Stimulated activated CD8-positive, alpha-beta memory T cell treated with anti-CD3 and anti-CD28 coated beads, Interleukin-12 subunit alpha, Interleukin-12 subunit beta, amount 100 ng/mL, for 1 hour (primary cell): ENCODE measurements at places on chromosomes 11 and 22.

- no peak for DNase-seq
These were observed 886 bp downstream of the PITPNM1 start for GRCh38 chr11:67504005-67504949.

- no peak for DNase-seq
These were observed 62.5 kb downstream of the SMIM38 start for GRCh38 chr11:69218271-69218682.

- DNase-seq = no peak
These were observed 734.2 kb upstream of the ANO3 start for GRCh38 chr11:25597696-25598095.

GRCh38 chr11:959608-960007, 33.9 kb downstream of the AP2A2 start:
- no peak for DNase-seq

GRCh38 chr11:33598426-33599069, 102.1 kb downstream of the C11orf91 start:
- DNase-seq = no peak

GRCh38 chr11:5103066-5103465, 33.7 kb downstream of the OR52E1 start:
- no peak for DNase-seq

GRCh38 chr11:117796456-117796871, 552 bp downstream of the DSCAML1 start:
- DNase-seq = no peak

DNA sequence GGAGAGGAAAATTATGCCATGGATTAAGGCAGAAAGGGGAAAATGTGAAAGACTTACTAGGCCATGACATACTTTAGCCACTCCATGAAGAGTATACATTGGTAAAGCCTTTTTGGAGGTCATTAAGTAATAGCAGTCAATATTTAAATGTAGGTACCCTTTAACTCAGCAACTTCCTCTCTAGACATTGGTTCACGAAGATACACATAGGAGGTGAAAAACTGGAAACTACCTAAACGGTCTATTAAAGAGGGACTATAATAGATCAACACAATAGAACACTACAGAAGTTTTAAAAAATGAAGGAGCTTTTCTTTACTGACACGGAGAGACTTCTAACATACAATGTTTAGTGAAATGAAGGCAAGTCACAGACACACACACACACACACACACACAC, 68.2 kb upstream of the BMAL1 start:
- DNase-seq = no peak

GRCh38 chr11:62172294-62172693, 17.7 kb upstream of the SCGB1D1 start:
- DNase-seq = no peak

DNA sequence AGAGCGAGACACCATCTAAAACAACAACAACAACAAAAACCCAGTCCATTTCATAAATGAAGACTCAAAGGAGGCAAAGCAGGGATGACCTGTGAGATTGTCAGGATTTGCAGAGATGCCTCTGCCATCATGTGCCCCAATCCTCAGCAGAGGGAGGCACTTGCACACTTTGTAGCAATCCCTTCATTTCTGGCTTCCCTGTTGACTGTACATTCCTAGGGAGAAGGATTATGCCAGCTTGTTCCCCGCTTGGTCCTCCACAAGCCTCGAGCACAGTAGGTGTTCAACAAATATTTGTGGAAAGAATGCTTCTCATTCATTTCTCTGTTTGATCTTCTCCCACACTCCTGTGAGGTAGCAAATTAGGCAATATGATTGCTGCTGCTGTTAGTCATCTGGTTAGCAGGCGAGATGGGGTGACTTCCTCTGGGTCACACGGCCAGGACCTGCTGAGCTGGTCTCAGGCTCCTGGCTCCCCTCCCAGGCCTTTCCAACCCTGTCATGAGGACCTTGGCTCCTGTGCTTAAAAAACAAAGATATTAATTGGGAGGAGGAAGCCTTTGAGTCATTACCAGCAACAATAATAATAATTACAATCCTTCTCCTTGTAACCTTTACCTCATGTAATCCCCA, 34.1 kb downstream of the LIF start:
- no peak for DNase-seq

GRCh38 chr22:48700566-48701295, 1126.9 kb downstream of the BRD1 start:
- no peak for DNase-seq

- no peak for DNase-seq
These were observed 39.9 kb downstream of the SGSM3 start for GRCh38 chr22:40410272-40410671.

GRCh38 chr11:79294845-79295731, 145.7 kb downstream of the TENM4 start:
- no peak for DNase-seq

DNA sequence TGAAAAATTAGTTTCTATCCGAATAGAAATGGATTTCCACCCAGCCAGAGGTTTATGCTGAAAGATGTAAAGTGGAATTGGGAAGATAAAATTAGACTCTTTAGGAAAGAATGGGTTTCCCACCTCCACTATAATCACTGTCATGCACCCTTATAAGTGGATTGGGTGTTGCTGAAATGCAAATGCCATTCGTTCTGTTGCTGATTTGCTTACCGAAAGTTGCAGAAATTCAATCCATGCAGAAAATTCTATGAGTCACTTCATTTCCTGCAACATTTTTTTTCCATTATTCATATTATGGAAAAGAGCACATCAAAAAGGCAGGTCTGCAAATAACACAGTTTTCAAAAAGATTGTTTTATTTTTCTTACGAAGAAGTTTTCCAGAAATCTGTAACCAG, 65.6 kb downstream of the LDLRAD3 start:
- DNase-seq = no peak

DNA sequence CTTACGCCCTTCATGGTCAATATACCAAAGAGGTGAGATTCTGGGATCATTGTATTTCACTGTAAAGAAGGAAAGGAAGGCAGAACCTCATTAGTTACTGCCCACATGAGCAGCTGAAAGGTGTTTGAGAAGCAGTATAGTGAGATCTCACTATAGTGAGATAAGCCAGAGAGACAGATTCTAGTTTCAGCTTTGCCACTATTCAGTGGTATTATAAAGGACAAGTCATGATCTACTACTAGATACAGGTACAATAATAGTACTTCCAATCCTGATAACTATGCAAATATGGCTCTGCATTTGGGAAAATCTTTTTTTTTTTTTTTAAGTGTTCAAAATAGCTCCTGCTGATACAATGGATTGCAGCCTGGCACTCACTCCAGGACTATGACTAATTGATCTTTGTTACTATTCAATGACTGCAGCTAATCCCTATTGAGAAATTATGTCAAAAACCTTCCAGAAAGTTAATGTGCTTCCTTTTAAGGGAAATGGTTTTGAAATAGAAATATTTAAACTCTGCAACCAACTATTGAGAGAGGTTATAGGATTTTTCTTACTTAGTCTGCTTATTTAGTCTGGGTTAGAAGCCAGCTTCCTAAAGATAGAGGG, 8.3 kb upstream of the DLAT start:
- no peak for DNase-seq

DNA sequence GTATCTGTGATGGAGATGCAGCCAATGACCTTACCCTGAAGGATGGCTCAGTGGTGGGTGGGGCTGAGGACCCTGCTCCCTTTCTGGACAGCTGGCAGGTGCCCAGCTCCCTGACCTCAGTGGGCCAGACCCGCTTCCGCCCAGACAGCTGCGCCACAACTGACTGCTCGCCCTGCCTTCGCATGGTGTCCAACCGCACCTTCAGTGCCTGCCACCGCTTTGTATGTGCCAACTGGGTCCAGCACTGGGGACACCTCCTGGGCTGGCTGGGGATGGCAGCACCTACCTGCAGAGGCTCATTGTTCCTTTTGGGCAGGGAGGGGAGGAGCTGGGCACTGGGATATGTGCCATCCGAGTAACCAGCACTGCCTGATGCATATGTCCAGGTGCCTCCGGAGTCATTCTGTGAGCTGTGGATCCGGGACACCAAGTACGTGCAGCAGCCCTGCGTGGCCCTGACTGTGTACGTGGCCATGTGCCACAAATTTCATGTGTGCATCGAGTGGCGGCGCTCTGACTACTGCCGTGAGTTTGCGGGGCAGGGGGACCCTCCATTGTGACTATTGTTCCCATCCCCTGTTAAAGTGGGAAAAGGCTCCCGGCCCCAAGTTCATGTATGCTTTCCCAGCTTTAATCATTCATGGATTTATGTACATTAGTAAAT, 84.8 kb downstream of the OTOG start:
- no peak for DNase-seq

DNA sequence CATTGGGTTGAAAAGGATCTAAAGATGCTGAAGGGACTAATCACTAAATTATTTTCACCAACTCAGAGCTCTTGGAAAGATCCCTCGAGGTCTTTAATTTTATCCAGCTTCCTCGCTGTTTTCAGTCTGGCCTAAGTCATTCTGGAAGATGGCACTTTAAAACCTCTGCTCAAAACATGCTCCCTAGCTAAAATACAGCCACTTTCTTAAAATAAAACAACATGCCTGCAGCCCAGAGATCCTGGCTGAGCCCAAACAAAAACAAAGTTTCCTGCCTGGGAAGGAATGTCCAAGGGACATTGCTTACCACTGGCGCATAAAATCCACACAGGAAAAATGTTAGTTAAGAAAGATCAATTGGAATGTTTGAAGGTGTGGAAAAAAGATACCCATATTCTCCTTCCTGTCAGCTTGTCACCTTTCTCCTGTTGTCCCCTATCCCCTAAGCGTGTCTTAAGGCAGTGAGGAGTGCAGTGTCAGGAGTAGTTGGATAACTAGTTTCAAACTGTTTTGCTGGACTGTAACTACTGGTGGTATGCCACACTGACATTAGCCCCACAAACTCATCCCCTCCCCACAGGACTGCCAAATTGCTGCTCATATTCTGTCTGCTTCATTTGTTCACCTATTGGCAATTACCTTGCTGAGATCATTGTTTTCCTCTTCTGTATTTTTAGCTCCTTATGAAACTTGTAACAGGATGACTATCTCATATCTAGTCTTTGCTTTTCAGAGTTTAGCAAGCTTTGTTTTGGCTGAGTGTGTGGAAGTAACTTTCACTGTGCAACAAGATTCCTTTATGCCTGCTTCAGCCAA, 108.3 kb upstream of the SESN3 start:
- DNase-seq = no peak

- no peak for DNase-seq
These were observed 1.2 kb upstream of the ARFGAP2 start for GRCh38 chr11:47177846-47178245.

- DNase-seq = no peak
These were observed 101.9 kb downstream of the UVRAG start for GRCh38 chr11:75916882-75917281.

GRCh38 chr11:128053981-128054931, 533.1 kb downstream of the ETS1 start:
- no peak for DNase-seq

DNA sequence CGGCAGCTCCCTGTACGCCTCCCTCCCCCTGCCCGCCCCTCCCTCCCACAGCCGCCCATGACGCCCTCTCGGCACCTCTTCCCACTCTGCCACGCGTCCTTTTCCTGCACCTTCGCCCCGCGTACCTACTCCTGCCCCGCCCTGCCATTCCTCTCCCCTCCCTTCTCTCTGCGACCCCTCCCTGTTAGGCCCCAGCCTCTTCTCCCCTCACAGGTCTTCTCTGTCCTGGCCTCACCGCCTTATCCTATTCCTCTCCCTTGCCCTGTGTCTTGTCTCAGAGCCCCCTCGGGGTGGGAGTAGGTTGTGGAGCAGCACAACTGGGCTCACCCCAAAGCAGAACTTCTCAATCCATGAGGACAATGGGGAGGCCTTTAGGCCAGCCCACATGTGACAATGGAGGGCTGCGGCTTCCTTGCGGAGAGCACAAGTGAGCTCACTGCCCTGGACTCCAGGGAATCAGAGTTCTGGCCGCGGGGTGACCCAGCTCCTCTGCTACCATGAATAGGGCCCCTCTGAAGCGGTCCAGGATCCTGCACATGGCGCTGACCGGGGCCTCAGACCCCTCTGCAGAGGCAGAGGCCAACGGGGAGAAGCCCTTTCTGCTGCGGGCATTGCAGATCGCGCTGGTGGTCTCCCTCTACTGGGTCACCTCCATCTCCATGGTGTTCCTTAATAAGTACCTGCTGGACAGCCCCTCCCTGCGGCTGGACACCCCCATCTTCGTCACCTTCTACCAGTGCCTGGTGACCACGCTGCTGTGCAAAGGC, 539 bp downstream of the SLC35C1 start:
- DNase-seq = peak; percentile 15

- peak; percentile 20 for DNase-seq
These were observed 602 bp downstream of the EWSR1 start for GRCh38 chr22:29268511-29269229.

- DNase-seq = no peak
These were observed 97.5 kb upstream of the ALX4 start for GRCh38 chr11:44407211-44407996.

DNA sequence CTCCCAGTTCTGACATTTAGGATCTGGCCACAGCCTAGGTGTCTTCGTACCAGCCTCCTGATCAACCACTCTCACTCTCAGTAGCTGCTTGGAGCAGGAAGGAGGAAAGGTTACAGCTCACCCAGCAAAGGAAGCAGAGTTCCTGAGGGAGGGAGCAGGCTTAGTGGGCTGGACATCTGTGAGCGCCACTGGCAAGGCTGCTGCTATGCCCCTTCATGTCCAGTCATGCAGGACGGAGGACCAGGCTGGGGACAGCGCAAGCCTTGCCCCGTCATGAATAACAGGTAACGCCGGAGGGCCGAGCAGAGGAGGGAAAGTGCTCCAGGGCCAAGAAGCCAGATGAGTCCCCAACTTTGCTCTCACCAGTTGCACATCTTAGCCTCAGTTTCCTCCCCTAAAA, 25.8 kb downstream of the TPST2 start:
- DNase-seq = no peak

DNA sequence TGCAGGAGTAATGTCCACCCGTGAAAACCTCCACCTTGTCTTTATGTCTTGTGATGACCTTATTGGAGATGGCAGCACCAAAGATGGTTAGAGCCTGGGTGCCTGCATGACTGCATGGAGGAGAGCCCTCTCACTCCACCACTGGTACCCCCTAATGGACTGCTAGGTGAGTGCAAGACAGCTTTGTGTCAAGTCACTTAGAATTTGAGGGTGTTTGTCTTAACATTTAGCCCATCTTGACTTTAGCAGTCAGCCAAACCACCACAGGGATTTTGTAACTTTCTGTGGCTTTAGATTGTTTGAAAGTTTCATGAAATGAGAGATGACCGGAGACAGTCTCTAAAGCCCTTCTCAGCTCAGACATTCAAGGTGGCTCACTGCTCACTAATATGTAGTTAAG, 232.9 kb upstream of the NCAM1 start:
- no peak for DNase-seq

GRCh38 chr22:39851606-39852315, 41.8 kb downstream of the ENTHD1 start:
- no peak for DNase-seq
